ENCODE measurements at places on chromosomes 6 and 20.

- no peak for DNase-seq
Observed at GRCh38 chr20:47535088-47535487, 33.4 kb downstream of the NCOA3 start.

DNA sequence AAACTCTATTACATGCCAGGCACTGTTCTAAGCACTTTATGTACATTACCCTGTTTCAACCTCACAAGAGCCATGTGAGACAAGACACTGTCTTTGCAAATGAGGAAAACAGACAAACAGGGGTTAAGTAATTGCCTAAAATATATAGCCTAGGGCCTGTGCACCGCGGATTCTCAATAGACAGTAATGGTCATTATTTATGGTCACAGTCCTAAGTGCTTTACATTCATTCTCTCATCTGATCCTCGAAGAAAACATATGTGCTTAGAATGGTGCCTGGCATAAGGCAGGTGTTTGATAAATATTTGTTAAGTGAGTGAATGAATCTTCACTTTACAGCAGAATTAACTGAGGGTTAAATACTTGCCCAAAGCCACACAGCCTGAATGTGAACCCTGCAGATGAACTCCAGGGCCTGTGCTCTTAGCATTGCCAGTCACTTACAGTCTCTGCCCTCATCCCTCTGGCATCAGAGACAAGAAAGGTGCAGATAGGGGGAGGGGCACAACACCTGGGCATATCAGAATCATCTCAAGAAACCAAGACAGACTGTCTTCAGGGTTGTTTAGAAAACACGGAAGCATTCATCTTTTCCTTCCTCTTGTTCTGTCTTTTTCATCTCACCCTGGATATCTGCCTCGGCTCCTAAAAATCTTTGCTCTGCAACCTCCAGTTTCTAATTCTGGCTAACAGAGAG lies 92.8 kb upstream of the SASH1 start:
- no peak for DNase-seq

GRCh38 chr20:12223057-12223456 lies 305.4 kb downstream of the BTBD3 start:
- no peak for DNase-seq

DNA sequence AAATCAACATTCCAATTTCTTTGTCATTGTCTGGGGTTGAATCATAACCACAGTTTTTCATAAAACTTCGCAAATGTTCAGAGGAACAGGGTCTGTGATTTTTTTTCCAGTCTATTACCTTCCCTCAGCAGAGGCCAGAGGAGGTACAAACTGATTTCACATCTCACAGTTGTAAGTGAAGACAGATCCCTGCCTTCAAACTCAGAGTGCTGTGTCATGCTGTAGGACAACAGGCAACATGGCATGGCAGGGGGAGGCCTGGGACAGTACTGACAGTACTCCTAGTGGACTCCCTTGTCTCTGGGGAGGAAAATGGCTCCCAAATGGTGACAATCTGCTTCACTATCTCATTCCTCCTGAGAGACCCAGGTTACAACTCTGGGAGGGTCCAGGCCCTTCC lies 308.6 kb downstream of the CDC5L start:
- no peak for DNase-seq

DNA sequence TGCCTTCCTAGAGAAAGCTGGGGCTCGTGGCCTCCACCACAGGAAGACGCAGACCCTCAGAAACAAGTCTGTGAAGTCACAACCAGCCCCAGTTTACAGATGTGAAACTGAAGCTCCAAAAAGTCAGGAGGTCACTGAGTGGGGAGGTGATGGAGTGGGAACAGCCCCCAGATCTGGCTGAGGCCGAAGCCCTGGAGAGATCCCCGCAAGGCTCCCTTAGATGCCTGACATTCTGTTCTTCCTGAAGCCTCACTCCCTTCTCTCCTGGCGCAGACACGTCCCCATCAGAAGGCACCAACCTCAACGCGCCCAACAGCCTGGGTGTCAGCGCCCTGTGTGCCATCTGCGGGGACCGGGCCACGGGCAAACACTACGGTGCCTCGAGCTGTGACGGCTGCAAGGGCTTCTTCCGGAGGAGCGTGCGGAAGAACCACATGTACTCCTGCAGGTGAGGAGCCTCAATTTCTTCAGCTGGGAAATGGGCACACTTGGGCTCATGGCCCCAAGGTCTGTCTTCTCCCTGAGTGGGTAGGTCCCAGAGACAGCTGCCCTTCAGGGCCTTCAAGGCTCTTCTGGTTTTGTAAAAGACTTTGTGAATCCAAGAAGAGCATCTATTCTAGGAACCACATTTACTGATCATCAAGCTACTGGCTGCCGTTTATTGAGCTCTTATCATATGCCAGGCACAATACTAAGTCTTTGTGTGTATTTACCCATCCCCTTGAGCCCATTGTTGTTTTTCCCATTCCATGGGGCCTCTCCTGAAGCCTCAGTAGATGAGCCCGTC lies 50.5 kb downstream of the HNF4A start:
- no peak for DNase-seq

GRCh38 chr6:21377356-21377755 lies 216.2 kb upstream of the SOX4 start:
- DNase-seq = no peak

DNA sequence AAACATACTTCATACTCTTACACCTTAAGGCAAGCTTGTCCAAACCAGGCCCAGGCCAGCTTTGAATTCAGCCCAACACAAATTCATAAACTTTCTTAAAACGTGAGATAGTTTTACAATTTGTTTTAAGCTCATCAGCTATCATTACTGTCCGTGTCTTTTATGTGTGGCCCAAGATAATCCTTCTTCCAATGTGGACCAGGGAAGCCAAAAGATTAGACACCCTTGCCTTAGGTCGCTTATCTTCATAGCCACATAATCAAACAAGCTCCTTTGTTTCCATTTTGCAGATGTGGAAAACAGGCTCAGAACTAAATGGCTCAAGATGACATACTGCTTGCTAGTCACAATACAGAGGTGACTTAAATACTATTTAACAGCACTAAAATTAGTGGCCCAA lies 6.0 kb downstream of the SALL4 start:
- no peak for DNase-seq

DNA sequence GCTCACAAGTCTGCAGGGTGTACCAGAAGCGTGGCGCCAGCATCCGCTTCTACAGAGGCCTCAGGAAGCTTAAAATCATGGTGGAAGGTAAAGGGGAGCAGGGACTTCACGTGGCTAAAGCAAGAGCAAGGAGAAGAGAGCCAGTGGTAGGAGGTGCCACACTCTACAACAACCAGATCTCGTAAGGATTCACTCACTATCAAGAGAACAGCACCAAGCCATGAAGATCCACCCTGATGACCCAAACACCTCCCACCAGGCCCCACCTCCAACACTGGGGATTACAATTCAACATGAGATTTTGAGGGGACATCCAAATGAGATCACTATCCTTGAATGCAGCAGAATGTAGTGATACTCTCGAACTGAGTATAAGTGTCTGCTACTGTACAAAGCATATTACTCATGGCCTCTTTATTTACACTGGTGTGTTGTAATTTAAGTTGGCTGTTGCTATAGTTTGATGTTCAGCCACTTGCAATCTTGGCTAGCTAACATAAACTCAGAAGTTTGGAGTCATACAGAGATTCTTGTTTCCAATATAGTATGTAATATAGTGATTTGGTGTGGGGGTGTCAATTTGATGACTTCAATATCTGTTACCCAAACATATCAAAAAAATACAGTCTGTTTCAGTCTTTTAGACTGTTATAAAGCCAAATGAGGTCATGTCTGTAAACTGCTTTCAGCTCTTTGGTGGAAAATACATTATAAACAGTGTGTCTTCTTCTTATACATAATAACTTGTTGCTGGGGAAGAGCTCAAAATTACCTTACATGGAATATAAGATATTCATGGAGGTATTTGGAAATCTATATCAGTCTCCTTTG lies 39.4 kb upstream of the MYLIP start:
- no peak for DNase-seq

All from NCI-H226 (cell line).